Activated CD8-positive, alpha-beta memory T cell treated with anti-CD3 and anti-CD28 coated beads for 1 hour (primary cell): ENCODE measurements at places on chromosomes 5 and 9.

DNA sequence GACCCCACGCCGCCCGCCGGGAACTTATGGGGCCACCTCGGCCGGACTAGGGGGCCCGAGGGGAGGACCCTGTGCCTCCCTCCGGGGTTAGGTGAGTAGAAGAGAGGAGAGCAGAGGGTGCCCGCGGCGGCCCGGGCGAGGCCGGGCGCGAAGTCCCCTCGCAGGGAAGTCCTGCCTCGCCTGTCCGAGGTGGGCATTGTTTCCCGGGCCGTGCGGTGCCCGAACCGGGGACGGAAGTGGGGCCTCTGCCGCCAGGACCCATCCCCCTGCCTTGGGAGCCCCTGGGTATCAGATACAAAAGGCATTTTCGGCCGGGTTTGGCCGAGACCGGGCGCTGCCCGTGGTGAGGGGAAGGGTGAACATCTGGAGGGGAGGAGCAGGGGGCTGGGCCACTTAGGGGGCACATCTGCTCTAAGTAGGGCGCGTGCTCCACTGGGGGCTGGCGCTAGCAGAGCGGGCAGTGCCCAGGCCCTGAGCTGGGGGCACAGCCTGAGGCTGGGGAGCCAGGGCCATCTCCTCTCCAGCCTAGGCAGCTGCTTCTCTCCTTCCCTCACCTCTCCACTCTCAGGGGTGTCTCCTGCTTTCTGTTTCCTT lies 48.2 kb downstream of the DAB2IP start:
- no peak for DNase-seq

DNA sequence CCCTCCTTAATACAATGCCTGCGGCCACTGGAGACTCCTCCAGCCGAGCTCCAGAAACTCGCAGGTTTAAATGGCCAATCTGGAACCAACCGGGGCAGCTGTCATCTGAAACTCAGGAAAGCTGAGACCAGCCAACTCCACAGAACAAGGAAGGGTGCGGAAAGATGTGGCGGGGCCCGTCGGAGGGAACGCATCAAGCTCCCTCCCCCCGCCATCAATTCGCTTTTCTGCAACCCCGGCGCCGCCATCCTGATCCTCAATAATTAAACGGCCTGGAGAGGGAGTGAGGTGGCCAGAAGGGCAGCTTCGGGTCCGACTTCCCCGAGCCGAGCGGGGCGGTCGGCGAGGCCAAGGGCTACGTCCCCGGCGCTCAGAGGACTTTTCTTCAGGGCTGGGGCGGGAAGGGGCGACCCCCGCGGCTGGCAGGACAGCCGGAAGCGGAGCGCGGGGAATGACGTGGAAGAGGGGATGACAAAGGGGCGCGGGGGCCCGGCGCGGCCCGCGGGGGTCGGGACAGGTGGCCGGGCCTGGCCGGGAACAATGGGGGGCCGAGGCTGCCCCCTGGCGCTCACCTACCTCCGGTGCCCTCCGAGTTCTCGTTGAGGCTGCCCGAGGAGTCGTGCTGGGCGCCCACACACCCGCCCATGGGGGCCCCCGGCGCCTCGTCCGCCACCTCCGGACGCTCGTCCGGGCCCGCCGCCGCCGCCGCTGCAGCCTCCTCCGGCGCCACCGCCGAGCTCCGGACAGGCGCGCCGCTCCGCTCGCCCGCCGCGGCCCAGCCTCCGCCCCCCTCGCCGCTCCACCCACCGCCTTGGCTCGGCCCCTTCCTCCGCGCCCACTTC lies at the start of gene UBTD2:
Gene UBTD2 (minus strand): TSS at position 745 of the 842 bp plus-strand sequence. CDS start 99 bp downstream, at position 646.
- peak; percentile 58 for DNase-seq

DNA sequence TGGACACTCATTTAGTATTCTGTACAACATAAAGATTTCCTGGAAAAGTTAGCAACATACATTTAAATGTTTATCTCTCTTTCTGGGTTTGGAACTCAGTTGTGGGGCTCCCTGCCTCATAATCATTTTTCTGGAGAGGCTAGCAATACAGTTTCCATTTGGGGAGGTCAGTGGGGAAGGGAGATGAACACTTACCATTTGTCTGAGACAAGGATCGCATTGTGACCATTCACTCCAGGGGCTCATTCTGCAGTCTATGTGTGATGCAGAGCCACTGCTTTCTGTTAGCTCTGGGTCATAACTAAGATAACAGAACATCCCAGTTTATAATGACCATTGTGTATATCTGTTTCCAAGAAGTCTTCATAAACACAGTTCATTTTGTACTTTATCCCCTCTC lies 22.4 kb downstream of the C9 start:
- DNase-seq, result no peak

- DNase-seq, result no peak
Measured at GRCh38 chr5:40955313-40955712, 46.0 kb downstream of the C7 start.

GRCh38 chr5:96381526-96381925 lies 51.5 kb downstream of the PCSK1 start:
- no peak for DNase-seq

GRCh38 chr9:109272745-109273144 lies 48.1 kb downstream of the EPB41L4B start:
- DNase-seq, result no peak

DNA sequence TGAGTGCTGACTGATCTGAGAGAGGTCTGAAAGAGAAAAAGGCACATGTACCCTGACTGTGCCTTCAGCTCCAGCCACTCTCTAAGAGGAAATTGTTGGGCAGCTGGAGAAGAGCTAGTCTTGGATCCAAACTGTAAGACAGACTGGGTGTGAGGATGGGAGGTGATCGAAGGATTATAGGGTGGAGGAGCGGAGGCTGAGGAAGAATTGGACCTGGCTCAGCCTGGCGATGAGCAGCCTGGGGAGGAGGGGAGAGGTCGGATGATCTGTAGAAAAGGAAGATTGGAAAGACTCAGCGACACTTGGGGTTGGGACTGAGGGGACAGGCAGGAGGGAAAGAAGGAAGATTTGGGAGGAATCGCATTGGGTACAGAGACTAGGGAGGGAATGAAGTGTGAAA lies 98.6 kb upstream of the SLC25A48 start:
- no peak for DNase-seq

DNA sequence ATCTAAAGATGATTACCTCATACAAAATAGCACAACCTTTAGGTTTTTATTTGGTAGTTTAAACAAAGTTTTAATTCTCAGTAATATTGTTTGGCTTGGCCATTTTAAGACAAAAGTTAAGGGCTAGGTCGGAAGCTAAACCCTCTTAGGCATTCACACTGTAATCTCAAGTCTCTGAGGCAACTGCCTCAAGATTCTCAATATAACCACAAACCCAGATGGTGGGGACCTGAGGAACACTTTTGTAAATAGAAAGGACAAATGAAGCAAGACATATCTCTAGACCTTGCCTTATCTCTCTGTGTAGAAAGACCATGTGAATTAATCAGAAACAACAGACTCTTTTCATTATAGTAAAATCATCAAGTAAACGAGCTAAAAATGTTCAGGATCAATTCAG lies 500.2 kb upstream of the CDH6 start:
- no peak for DNase-seq

- no peak for DNase-seq
Measured at GRCh38 chr9:94135222-94135621, 51.0 kb downstream of the PTPDC1 start.

DNA sequence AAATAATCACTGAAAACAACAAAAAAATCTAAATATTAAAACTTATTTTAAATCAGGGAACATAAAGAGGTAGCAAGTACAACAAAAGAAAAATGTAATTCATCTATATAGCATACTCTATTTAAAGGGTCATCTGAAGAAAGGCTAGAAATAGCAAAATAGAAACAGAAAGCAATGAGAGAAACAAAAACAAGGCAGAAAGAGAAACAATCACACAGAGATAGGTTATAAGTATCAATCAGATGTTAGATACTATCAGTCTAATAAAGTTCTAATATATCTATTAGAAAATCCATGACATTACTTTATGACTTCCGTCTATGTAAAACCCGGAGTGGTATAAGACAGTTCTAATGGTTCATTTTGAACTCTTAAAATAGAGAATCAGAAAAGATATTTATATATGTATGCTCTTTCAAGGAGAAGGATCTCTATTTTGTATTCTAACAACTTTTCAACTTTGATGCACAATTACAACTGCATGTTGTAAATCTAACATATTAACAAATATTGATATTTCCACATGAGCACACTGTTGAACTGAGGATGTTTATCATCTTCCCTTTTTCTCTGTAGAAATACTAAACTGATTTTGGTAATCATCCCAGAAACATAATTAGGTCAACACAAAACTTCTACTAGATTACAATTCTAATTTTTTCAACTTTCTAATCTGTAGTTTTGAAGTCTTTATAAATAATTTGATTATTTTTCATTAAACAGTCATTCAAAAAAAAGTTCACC lies 15.8 kb downstream of the RICTOR start:
- no peak for DNase-seq

GRCh38 chr5:132190161-132190817 lies 37.4 kb downstream of the P4HA2 start:
- no peak for DNase-seq

- no peak for DNase-seq
Measured at GRCh38 chr5:168920019-168920810, 341.0 kb upstream of the PANK3 start.

DNA sequence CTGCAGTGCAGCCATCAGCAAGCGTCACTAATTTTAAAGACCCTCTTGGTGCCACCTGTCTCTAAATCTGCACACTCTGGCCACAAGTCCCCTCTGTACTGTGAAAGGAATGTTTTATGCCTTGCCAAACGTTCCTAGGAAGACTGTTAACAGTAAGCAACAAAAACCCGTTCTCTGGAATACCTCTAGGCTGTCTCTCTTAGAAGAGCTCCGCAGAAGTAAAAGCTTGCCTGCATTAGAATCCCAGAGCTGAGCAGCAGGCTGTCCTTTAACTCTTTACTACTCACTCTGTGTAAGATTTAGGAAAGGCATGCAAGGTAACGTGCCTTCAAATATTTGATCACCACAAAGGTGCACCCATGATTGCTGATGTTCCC lies 53.9 kb upstream of the C9orf72 start:
- no peak for DNase-seq

DNA sequence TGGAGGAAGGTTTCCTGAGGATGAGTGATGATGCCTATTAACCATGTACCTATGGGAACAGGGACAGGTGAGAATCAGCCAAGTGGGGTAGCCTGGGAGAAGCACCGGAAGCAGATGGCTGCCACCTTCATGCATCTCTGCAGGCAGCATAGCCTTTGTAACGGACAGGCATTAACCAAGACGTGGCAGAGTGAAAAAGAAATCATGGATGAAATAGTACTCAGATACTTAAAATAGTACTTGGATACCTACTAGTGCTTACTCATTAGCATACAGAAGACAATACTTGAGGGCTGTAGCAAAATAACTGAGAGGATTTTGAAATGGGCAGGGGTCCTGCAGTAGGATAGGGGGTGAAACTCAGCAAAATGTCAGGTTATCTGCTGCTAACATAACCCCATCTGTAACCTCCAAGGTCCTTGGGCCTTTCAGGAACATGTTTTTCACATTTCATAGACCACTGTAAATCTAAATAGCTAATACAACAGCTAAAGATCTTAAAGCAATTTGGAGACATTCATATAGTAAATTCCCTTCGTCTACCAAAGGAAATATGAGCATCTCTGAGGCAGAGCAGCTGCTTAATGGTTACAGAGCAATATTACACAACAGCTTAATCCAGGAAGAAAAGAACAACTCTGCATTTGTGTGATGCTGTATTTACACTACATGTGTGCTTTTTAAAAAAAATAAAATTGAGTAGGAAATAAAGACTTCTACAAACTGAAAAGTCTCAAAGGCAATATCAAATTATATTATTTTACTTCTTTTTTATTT lies 154.3 kb downstream of the NFIB start:
- DNase-seq, result no peak

DNA sequence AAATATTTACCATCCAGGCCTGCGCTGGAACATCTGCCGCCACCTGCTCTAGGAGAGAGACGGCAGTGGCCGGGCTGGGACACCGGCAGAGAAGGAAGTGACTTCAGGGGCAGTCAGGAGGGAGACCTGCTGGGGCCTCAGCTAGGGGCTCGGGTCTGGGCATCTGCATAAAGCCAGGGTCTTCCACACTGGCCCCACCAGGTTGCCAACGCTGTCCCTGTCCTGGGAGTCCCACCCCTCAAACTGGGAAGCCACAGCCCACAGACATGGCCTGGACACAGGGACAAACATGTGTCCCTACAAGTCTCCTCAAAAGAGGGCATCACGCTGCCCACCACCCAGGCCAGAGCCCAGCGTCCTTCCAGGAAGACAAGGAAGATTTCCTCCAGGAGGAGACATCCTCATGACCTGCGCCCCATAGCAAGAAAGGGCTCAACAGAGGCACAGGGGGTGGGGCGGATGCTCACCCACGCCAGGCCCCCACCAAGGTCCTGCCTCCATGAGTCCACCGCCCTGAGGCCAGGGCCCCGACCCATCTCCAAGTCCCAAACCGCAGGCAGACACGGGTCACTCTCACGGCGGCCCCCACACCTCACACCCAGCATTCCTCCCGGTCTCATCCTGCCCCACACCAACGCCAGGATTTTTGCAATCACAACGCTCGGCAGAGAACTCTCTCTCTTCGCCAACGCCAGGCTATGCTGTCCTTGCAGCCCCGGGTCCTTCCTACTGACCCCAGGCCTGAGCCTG lies 9.0 kb downstream of the VAV2 start:
- no peak for DNase-seq

DNA sequence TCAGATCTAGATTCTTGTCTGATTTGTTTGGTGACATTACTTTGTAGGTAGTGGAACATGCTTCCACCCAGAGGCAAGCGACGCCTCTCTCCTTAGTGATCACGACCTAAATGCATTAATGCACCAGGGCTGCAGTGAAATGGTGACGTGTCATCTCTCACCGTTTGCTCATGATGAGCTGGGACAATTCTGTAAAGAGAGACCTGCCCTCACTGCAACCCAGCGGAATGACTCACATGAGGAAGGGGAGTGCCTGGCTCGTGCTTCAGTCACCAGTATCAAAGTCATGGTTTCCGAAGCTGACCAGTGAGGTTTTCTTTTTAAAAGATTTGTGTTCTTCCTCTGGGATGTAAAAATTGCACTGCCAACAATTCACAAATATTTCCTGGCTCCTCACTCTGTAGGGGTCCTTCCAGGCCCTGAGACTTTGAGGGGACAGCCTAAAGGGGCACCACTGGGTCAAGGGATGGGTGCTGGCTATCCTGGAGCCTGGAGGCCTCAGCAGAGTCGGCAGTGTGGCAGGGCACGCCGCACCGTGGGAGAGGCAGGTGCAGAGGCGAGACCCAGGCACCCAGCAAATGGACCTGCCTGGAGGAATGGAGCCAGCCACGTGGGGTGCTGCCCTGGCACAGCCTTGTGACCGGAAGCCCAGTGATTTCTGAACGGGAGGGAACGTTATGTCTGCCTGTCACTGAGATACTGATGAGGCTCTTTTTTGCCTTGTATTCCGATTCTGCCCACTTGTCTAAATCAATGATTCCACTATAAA lies 17.3 kb downstream of the QSOX2 start:
- no peak for DNase-seq

GRCh38 chr9:115849679-115850412 lies 303.7 kb upstream of the PAPPA start:
- DNase-seq, result no peak

DNA sequence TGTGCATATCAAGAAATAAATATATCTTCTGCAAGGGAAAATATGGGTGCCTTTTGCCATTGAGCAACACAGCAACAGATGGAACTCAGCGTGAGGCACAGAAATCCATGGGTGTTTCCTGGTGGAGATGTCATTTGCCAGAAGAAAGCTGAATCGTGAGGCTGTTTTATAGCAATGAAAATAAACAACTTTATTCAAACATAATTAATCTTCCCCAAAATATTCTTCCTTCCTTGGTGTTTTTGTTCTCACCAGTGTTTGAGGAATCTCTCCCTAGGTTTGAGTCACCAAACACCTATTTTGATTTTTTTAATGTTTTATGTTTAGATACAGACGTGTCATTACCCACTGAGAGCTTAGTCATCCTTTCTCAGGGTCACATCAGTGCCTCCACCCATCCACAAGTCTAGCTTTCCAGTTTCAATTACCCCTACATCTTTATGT lies 65.8 kb upstream of the PAPPA start:
- DNase-seq, result no peak
